Activated CD4-positive, alpha-beta T cell treated with anti-CD3 and anti-CD28 coated beads, Interleukin-2, Interleukin-6, amounts not matched to agents 100 ng/mL and 50 ng/mL, durations not matched to agents 16 hours and 8 hours (primary cell): ENCODE measurements at places on chromosomes 16 and 17.

DNA sequence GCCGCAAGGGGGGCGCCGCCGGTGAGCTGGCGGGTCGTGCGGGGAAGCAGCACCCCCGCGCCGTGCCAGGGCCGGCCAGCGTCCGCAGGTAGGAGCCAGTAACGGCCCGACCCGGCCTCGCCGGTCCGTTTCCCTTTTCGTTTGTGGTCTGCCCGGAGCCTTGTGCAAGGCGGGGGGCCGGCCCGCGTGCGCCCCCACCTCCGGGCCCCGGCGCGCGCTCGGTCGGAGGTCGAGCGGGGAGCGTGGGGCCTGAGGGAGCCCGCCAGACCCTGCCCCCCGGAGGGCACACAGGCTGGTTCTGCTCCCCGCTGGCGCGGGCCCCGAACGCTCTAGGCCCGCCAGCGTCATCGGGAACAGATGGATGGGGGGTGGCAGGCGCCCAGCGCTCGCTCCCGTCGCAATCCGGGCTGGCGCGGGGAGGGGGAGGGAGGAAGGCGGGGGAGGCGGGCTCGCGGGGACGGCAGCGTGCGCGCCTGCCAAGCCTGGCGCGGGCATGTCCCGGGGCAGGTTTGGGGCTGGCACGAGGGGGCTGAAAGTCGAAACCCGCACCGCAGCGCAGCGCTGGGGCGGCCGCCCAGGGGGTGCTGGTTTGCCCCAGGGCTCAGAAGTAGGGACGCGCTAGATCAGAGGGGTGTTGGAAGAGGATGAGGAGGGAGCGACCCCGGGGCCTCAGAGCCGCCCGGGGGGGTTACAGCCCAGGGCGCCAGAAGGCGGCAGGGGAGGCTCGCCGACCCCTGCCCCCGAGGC is 1.5 kb upstream of the GSE1 start:
- peak; percentile 30 for DNase-seq

- peak; percentile 30 for DNase-seq
Observed at GRCh38 chr17:72931163-72931562, 161.3 kb downstream of the SLC39A11 start.

DNA sequence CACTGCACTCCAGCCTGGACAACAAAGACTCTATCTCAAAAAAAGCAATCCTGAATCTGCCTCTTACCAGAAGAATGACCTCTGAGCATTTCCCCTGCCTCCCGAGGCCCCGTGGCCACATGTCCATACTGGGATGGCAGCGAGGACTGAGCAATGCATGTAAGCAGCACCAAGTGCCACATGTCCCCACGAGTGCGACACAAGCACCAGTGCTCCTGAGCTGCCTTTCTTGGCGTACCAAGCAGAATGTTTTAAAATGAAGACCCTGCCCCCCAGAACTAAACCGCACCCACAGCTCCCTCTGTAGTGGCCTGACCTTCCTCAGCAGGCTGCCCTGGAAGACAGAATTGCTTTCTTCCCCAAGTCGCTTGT is 373.3 kb downstream of the SLC39A11 start:
- no peak for DNase-seq

DNA sequence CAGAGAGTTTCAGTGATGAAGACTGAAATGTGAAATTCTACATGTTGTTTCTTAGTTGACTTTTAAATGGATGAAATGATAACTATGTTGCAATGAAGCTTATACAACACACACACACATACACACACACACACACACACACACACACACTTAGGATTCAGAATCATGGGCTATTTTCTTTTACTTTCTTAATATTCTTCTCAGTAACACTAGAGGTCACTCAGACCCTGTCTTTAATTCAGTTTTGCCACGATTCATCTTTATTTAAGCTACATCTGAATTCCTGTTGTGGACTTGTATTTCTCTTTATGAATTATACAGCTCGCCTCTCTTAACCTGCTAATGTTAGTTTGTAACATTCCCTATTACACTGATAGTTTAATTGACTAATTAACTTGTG is 109.6 kb upstream of the GOT2 start:
- DNase-seq: no peak

- DNase-seq: no peak
Observed at GRCh38 chr17:21166595-21167210, 39.9 kb downstream of the DHRS7B start.

- DNase-seq: no peak
Observed at GRCh38 chr17:9371019-9371418, 204.6 kb downstream of the STX8 start.

DNA sequence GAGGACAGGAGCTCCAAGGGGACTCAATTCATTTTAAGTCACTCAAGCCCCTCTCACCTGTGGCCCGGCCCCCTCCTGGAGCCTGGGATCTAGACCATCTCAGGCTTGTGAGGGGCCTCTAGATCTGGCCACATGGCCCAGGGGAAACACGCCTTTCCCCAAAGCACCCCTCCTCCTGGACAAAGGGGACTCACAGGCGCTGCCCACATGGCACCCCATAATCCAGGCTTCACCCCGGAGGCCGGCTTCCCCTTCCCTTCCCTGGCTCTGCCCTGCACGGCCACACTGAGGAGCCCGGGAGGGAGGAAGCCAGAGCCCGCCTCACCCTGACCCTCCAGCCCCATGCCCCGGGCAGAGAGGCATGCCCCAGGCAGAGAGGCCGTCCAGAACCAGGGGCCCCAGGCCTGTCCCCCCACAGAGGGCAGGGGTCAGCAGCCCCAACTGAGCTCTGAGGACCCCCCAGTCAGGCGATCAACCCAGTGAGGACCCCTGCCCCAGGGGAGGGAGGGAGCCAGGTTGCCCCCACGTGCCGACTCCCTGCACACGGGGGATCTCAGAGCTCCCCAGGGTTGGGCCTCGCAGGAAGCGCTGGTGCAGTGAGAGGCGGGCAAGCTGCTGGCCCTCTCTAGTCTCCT is 10.9 kb downstream of the HS3ST6 start:
- DNase-seq: no peak

DNA sequence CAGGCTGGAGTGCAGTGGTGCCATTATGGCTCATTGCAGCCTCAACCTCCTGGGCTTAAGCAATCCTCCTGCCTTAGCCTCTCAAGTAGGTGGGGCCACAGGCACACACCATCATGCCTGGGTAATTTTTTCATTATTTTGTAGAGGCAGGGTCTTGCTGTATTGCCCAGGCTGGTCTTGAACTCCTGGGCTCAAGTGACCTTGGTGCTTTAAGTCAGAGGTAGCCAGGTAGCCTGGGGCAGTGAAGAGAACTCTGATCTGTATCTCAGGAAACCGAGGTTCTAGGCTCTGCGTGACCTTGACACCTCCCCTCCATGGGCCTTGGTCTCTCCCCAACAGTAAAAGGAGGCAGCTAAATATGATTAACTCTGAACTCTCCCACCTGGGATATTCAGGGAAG is 3.4 kb downstream of the CTF1 start:
- DNase-seq: no peak

DNA sequence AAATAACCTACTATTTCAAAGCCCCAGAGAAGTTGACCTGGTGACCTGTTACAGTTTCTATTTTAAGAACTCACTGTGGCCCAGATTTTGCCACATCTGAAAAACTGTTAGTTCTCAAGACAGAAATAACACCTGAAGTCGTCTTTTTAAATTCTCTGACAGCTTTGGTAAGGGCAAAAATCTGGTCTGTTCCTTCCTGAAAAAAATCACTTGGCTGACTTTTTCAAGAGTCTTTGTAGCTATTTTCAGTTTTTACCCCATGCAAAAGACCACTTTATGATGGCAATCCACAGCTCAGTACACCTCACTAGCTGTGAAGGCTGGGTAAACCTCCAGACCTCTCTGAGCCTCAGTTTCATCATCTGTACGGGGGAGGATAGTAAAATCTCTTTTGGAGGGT is 60.7 kb upstream of the SREBF1 start:
- DNase-seq: no peak

DNA sequence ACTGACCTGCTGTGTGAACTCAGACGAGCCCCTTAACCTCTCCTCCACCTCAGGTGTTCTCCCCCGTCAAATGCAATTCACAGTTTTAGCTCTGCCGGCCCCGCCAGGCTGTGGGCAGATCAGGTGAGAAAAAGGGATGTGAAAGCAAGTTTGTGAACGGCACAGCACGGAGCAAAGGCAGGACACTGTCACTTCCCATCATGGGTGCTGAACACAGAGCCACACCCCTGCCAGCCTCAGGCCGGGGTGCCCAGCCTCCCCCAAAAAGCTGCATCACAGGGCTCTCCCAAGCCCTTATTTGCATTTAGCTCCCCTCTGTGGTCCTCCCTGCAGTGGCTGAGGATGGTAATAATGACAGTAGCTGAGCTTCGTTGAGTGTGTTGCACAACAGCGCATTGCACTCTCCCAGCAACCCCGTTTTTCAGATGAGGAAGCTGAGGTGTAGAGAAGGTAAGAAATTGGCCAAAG is 88.8 kb upstream of the TNRC6C start:
- DNase-seq: no peak

GRCh38 chr17:77613627-77614026 is 344.9 kb upstream of the TNRC6C start:
- DNase-seq: no peak

- DNase-seq: no peak
Observed at GRCh38 chr17:81336930-81337325, 41.8 kb upstream of the SLC38A10 start.

- DNase-seq: no peak
Observed at GRCh38 chr16:30741461-30741914, 6.7 kb upstream of the PHKG2 start.

- DNase-seq: no peak
Observed at GRCh38 chr17:35030780-35031179, 32.7 kb downstream of the RFFL start.

DNA sequence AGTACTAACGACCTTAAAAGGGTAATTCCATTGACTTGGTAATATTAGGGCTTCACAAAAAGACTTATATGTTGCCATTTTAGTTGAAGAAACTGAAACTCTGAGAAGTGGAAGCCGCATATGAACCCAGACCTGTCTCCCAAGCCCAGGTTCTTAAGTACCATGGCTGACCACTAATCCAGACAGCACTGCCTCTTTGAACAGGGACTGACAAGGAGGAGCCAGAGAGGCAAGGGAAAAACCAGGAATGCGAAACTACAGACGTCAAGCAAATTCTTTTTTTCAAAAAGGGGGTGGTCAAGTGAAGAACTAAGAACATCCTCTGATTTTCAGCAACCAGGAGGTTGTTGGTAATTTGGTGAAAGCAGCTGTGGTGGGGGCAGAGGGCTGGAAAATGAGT is 15.2 kb downstream of the CYB5D1 start:
- no peak for DNase-seq

DNA sequence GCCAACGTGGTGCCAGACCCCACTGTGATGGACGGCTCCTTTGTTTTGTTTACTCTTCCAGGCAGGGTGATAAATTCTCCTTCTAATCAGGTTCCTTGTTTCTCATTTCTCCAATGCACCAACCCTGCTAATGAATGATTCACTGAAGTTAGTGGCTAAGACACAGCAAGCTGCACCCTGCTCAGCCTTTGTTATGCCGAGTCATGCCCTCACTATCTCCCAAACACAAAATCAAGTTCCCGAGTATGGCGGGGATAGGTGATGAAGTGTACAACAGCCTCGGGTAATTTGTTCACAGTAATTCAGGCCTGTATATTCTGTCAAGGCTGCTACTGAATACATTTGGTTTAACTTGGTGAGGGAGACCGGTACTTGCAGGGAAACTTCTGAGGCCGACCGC is 83.8 kb upstream of the HS3ST4 start:
- DNase-seq: no peak

- peak; percentile 8 for DNase-seq
Observed at GRCh38 chr17:44672479-44673093, 16.3 kb downstream of the MEIOC start.

DNA sequence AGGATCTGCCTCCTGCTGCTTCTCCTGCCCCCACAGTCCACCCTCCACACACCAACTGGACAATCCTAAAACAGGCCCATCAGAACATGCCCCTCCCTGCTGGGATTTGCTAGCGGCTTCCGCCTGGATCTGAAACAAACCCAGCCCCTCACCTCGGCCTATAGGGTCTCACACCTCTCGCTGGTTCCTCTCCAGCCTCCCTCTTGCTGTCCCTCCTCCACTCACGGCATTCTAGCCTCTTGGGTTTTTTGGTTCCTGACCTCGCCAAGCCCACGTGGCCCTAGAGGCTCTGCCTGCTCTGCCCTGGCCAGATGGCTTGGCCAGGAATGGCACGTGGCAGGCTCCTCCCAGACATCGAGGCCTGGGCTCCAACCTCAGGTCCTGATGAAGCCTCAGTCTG is 15.7 kb upstream of the MTSS2 start:
- no peak for DNase-seq

DNA sequence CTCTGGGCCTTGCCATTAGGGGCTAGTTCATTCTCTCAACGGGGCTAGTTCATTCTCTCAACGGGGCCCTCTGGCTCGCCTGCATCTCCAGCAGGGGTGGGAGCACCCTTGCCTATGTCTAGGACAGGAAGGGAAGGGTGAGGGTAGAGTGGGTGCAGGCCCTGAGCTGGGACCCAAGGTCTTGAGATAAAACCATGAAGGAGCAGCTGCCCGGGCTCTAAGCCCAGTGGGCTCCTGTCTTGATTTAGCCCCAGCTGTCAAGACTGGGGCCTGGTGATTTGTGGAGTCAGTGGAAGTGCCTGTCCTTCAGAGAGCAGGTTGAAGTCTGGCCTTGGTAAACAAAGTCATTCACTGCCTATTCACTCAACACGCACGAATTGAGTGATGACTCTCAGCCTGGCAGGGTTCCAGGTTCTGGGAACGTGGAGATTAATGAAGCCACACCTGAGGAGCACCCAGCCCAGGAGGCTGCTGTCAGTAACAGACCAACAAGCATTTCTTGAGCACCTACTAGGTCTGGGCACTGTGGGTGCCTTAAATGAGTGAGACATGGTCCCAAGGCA is 35.4 kb downstream of the WNT3 start:
- DNase-seq: no peak

DNA sequence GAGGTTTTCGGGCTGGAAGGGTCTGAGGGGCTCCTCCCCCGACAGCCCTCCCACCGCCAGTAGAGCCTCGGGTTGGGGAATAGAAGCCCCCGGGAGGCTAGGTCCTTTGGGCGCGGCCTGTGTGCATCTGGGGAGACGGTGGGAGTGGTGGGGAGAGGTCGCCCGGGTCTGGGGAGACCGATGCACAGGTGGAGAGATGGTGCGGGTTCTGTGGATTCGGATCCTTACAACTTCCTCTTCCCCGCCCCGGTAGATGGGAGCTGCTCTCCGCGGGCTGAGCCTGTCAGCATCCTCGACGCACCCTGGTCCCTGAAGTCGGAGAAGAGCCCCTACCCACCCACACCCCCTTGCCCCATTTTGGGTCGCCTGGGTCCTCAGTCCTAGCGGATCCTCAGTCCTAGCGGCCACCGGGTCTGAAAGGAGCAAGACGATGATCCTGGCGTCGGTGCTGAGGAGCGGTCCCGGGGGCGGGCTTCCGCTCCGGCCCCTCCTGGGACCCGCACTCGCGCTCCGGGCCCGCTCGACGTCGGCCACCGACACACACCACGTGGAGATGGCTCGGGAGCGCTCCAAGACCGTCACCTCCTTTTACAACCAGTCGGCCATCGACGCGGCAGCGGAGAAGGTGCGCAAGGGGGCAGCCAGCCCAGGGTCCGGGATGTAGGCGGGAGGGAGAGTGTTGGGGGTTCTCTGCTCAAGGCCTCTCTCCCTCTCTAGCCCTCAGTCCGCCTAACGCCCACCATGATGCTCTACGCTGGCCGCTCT is 790 bp downstream of the BCKDK start:
- DNase-seq: no peak

GRCh38 chr17:1713160-1713877 is 3.1 kb upstream of the TLCD2 start:
- no peak for DNase-seq
